ENCODE measurements at places on chromosomes 13 and 19.
A peak's percentile ranks its signal among the peaks of the same experiment; 100 is the strongest.

GRCh38 chr13:32587811-32588170 is 1.5 kb downstream of the PDS5B start:
- no peak for DNase-seq

DNA sequence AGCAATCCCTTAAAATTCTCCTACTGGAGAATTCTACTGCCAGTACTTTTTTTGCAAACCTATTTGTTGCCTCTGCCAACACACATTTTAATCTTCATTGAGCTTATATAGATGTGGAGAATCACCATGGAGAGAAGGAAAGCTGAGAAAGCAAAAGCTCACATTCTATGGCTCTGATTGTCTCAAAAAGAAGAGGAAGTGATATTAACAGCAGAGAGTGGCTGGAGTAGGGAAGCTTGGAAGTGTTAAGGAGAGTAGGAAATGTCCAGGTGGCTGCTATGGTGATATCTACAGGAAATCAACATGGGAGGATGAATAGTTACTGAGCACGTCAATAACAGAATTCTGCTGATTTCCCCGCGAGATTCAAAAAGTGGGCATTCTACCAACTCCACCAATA is 78.8 kb upstream of the TDRD3 start:
- no peak for DNase-seq

DNA sequence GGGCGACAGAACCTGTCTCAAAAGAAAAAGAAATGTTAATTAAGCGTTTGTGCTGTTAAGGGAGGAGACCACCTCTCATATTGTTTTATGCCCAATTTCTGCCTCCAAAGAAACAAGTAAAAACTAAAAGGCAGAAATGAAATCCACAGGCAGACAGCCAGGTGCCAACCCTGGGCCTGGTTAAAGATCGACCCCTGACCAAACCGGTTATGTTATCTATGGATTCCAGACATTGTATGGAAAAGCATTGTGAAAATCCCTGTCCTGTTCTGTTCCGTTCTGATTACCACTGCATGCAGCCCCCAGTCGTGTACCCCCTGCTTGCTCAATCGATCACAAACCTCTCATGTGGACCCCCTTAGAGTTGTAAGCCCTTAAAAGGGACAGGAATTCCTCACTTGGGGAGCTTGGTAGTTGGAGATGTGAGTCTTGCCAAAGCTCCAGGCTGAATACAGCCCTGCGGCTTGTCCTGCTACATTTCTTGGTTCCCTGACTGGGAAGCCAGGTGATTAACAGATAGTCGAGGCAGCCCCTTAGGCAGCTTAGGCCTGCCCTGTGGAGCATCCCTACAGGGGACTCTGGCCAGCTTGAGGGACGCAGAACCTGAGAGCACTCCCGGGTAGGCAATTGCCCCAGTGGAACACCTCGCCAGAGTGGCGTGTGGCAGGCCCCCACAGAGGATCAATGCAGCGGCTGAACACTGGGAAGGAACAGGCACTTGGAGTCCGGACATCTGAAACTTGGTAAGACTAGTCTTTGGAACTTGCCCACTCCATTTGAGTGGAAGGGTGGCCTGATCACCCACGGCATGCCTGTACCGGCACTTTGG is 748 bp upstream of the ZNF552 start:
- DNase-seq = no peak

DNA sequence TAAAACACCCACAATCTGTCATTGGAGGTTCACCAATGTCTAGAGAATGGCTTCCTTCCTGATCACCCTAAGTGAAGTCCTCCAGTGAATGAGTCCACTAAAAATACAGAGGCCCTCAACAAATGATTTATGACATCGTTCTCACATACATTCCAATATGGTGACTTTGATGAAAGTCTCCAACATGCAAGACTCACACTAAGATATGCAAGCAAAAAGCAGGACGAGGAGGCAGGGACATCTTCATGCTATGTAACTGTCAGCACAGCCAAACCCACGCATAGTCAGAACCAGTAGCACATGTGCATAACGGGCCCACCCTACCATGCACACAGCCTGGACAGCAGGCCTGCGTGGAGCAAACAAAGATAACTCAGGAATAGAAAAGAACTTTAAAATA is 16.6 kb upstream of the LSM14A start:
- DNase-seq = peak; percentile 65

DNA sequence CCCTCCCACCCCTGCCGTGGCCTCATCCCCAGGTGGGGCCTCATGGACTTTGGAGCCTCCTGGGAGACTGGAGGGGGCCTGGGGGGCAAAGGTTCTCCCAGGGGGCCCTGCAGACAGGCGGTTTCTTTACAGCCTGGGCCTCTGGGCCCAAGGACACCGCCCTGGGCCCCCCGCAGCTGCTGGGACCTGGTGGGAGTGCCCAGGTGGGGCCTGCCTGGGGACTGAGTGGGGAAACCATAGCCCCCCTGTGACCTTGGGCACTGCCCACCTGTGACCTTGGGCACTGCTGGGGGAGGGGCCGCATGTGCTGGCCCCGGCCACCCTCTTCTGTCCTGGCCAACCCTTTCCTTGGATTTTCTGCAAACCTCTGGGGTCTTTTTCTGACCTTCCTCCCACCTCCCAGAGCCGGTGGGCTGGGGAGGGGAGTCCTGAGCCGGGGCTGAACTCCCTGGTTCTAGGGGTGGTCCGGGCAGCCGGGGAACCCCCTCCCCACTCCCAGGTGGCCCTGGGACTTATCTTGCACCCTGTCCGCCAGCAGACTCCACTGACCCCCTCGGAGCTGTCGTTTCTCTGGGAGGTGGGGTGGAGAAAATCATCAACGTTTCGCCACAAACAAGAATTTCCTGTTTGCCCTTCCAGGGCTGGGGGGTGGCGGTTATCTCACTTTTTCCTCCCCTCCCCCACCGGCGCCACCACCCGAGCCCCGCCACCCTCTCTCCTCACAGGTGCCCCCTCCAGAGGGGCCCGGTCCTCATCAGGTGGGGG is 27.0 kb downstream of the ARID3A start:
- DNase-seq = no peak

- DNase-seq = no peak
Observed at GRCh38 chr13:100634696-100635095, 39.9 kb downstream of the TMTC4 start.

DNA sequence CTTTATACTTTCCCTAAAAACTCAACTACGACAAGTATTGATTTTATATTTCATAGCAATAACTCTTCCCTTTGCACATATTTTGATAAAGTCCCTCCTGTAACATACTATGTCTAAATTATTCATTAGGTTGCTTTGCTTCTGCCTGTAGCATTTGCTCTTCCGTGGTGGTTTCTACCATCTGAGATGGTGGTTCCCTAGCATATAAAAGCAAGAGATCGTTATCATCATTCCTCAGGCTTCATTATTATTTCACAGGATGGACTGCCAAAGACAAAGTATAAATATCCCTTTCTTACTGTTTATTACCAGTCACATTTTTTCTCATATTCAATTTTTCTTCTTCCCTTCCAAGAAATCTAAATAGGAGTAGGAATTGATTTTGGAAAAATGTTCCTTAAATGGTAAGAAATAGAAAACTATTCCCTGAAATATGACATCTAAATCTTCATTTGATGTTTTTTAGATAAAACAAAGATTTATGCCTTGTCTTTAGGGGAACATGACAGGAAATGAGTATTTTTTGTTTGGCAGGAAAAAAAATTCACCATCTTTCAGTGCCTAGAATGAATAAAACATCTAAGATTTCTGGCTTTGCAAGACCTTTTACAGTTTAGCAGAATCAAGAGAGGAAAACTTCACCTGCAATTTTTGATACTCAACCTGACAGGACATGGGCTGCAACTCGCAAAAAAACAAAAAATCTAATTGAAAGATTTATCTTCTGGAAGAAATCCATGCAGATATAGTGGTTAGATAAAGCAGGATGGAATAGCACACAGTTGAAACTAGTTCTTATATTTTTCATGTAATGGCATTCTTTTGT is 340.0 kb downstream of the SPRY2 start:
- no peak for DNase-seq

DNA sequence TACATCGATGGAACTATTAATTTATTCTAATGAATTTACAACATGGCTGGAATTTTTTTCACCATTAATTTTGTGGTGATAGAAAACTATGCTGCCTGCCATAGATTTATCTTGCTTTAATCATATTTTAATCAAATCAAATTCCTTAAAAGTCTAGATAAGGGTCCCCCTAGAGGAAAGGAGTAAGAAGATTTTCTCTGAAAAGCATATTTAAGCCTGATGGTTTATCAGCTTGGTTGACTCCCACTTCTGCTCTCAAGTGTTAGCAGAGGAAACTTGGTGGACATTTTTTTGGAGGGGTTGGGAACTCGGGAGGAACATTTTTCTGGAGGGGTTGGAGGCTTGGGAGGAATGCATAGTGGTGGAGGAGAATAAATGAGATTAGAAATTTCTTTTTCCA is 253.3 kb downstream of the KCNRG start:
- no peak for DNase-seq

DNA sequence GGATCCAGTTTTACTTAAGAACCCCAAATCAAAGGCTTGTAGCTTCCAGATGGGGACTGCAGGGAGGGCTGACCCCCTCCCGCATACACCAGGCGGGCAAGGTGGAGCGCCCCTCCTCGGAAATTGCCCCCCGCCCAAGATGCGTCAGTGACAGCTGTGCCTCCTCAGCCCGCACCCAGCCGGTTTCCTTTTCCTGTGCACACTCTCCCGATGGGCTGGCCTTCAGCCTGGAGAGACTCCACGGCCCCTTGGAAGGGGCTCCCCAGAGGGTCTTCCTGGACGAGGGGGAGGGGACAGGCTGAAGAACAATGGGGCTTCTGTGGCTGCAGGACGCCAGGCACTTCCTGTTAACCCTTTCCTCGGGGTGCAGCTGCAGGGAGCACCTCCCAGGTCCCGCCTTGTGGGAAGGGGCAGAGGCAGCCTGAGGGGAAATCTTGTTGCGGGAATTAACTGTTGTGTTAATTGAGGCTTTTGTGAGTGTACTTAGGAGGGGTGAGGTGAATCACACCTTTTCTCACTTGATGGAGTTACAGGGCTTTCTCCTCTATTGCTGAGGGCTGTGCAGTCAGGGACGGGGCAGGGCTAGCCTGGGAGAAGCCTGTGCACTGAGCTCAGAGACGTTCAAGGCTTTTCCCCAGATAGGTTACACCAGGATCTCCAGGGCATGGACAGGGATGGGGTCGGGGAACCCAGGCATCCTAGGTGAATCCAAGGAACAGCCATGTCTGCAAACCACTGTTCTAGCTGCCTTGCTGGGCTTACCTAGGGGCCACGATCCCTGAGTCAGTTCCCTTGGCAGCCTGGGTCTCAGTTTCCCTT is 14.3 kb downstream of the IER2 start:
- DNase-seq = peak; percentile 73
